Kidney epithelial cell (primary cell): ENCODE measurements at places on chromosomes 3 and 15. TPM values are rescaled to one million over a fixed set of nuclear protein-coding genes. Genes with fewer than 3 reads are reported as not detected.
A peak's percentile ranks its signal among the peaks of the same experiment; 100 is the strongest.

Gene GPR171
- total RNA-seq = not detected in 2 replicates

DNA sequence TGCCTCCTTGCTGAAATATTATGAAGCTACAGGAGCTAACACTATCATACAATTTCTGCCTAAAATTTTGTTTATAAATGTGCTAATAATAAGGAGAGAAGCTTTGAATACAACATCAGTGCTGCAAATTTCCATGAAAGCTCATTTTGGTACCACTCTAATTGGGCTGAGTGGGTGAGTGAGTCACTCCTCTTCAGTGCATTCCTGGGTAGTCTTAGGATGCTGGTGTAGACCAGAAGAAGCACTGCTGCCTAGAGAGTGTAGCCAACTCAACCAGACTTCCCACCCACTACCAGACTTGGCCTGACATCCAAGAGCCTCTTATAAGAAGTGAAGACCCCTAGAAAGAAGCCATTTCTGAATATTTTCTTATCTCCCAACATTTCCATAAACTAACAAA lies 32.5 kb upstream of the CCDC54 start:
- no peak for DNase-seq

DNA sequence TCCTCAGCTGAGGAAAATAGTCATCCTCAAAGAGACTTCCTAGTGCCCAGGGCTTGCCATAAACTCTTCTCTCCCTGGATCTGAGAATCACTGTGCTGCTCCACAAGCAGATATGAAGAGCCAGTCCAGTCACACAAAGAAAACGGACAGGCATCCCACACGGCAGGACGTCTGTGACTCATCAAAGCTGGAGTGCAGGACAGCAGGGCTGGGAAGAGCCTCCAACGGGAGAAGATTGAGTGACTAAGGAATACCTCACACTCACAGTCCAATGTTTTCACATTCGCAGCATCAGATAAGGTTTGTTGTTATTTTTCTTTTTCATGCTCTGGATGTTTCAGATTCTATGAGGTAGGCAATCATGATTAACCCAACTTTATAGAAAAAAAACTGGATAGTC lies 57.8 kb downstream of the NEK10 start:
- peak; percentile 75 for DNase-seq

- DNase-seq = no peak
Observed at GRCh38 chr3:14548321-14548729, 8.2 kb upstream of the GRIP2 start.

DNA sequence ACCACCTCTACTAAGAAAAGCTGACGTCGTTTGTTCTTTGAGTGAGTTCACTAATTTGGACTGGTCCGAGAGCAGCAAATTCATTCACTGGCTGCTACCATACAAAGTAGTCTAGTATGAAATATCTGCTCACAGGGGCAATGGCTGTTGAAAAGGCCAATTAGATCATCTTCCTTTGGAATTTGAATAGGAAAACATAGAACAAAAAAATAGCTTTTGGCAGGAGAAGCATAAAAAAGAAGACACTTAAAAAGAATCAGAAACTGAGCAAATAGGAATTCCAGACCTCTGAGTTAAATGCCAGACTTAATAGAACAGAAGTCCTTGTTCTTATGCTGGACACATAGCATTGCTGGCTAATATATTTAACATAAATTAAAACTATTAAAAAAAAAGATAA lies 159.3 kb downstream of the IL1RAP start:
- DNase-seq = no peak

Gene HCN4
- total RNA-seq = 1.4 and 2.1 TPM in 2 replicates

GRCh38 chr3:10547841-10548783 lies 42.7 kb upstream of the ATP2B2 start:
- DNase-seq = no peak

Gene COLQ
- 0.13 and 0.41 TPM in 2 replicates for total RNA-seq

Gene DNAH12
- 0.41 TPM in 1 of 2 replicates, not detected in the other for total RNA-seq

Gene GRIP2
- not detected in 2 replicates for total RNA-seq

GRCh38 chr3:48989126-48989795 lies 780 bp upstream of the P4HTM start:
- no peak for DNase-seq

Gene DTWD1
- 14.0 and 14.7 TPM in 2 replicates for total RNA-seq

Gene FAM81A
- 0.75 and 2.2 TPM in 2 replicates for total RNA-seq

- DNase-seq = no peak
Observed at GRCh38 chr3:23253214-23253613, 50.1 kb downstream of the UBE2E2 start.

GRCh38 chr15:38564557-38565286 lies at the start of gene RASGRP1:
Gene RASGRP1 (minus strand): TSS chr15:38564814. CDS start chr15:38564628, 186 bp downstream.
- no peak for DNase-seq

DNA sequence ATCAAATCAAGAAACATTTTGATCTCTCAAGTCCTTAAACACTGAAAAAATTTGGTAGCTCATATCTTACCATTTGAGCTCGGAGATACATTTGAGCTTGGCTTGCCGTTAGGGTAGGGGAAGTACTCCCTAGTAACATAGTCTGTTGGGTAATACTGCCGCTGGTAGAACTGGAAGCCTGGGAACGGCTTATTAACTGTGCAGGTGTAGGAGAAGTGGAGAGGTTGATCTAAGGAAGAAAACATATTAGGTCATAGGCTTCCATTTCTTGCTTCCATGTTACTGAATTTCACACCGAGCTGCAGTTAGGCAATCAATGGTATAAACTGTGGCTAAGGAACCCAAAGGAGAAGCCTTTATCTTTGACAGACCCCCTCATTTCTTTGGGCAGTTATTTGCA lies 32.5 kb downstream of the PHC3 start:
- no peak for DNase-seq

DNA sequence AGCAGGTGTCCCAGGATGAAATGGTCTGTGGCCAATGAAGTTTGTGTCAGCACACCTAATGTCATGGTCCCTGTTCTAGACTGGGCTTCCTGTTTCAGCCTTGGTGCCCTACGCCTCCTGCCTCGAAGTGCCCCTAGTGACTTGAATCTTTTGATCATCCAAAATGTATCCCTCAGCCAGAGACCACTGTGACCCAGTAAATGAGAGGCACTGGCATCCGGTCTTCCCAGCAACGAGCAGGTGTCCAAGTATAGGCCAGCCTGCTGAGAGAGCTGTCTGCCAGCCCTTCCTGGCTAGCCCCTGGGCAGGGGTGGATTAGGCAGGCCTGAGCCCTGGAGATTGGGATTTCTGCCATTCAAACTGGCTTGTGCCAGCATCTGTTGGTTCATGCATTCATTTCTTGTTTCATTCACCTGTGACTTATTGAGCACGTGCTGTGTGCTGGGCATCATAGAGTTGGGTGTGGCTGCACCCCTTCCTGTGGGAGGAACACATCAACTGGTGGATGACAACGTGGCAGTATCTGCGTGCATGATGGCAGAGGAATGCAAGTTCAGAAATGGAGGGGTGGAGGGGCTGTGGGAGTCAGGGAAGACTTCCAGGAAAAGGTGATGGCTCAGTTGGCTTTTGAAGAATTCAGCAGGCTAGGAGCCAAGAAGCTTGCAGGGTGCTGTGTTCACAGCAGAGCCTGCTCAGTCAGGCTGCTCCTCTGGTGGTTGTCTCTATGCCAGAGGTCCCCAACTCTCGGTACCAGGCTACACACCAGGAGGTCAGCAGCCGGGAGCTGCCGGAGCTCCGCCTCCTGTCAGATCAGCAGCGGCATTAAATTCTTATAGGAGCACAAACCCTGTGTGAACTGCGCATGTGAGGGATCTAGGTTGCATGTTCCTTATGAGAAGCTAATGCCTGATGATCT lies 21.6 kb downstream of the ESYT3 start:
- DNase-seq = no peak

Gene SECISBP2L
- total RNA-seq = 20.0 and 22.4 TPM in 2 replicates

DNA sequence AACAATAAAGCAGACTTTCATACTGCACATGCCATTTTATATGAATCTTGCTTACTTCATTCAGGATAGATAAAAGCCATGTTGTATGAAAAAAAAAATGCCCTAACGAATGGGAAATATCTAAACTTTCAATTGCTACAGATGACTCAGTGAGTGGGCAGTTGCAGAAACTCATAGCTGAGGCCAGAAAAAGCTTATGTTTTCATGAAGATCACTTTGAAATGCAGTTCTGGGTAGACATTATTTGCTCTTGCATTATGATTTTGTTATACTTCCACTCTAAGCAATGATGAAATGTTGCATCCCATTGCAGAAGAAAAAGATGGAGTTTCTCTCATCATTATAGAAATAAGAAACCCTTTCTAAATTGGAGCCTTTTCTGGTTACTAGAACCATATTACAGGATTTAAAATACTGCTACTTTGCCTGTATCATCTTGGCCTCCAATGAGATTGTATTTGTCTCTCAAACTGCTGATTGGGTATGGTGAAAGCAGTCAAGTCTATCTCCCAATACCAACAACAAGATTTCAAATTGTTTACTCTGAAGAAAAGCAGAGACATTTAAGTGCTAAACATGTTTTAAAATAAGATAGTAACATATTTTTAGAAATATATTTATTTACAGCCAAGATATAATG lies 17.0 kb downstream of the PEAK1 start:
- DNase-seq = no peak

GRCh38 chr3:153348457-153349107 lies 186.6 kb downstream of the RAP2B start:
- DNase-seq = no peak

Gene C3orf20
- 0.13 TPM in 1 of 2 replicates, not detected in the other for total RNA-seq
